ENCODE measurements at places on chromosomes 2 and 18.

DNA sequence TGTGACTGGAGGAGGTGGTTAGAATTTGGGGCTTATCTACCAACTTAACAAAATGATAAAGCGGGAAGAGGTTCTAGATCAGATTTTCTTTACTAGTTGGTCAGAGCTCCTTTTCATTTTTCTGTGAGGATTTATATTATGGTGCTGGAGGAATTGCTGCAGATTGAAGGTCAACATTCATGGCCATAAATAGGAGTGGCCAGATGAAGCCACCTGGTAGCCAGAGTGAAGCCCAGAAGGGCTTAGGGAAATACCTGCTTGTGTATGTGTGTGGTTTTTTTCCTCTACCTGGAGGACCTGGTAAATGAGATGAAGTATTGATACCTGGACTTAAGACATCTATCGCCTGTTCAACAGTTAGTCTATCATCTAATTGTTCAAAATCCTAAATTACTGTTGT is 122.9 kb upstream of the MSTN start:
- no peak for DNase-seq

DNA sequence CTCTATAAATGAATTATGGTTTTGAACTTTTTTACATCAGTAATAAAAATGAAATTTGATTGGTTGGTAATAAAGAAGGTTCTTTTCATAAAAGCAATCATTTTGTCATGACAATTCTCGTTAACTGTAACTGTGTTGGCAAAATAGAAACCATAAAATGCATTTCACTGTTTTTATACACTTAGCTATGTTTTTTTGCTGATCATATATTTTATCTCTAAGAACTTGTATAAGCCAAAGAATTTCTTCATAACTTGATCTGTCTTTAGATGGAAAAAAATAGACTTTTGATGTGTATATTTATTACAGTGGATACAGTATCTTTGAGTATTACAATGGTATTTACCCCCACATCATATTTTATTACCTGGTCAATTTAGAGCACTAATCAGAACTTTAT is 9.7 kb downstream of the MTX2 start:
- no peak for DNase-seq

- DNase-seq = no peak
These were observed 28.4 kb upstream of the MGAT4A start for GRCh38 chr2:98759338-98759737.

- DNase-seq = no peak
These were observed 12.0 kb downstream of the EXOC6B start for GRCh38 chr2:72813841-72814240.

DNA sequence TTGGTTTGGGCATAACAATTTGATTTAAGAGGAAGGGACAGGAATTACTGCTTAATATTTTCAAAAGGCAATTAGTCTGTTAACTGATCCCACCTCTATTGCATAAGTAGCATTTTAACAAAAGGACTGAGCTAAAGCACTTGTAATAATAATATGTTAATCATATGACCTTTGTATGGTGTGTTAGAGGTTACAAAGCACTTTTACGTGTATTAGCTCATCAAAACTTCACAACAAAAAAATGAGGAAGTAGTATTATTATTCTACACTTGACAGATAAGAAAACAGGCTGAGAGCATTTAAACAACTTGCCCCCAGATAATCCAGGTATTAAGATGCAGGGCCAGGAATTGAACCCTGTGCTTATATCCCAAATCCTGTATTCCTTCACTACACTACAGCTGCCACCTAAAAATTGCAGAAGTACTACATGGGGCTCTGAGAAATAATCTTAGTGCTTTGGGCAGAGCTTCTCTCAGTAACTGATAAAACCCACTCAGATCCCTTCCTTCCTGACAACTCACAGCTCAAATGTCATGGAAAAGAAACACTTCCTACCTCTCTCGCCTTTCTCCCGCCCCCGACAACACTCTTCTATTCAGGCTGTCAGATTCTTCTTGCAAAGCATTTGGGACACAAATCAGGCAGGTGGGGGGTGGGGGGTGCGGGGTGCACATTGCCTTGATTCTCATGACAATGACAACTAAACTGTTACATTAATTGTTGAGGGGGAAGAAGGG is 20.7 kb upstream of the KCTD1 start:
- no peak for DNase-seq

DNA sequence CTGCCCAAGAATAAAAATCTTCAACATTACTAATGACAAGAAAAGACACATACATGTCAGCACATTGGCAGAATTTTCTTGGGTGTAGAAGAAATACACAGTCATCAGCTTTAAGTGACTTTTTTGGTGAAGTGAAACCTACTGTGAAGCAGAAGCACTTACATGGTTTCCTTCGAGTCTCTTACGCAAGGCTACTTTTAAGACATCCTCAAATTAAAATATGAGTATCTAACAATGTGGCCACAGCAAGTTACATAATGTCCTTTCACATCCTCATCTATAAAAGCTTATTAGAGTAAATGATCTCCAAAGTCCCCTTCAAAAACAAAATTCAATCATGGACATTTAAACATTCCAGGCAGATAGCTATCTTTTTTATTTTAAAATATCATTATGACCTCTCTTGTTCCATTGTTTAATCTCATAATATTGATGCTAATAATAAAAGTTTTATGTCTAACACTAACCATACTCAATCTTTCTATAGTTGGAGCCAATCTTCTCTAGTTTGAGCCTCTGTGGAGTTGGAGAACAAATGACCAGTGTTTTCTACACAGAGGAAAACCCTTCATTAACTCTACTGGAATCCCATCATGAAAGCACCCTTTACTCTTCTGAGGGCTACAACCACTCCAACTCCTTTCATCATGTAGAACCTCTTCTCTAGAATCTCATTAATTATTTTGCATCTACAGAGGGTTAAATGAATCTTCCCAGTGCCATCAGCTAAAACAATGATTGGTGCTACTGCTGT is 182.2 kb upstream of the ZFP36L2 start:
- no peak for DNase-seq

DNA sequence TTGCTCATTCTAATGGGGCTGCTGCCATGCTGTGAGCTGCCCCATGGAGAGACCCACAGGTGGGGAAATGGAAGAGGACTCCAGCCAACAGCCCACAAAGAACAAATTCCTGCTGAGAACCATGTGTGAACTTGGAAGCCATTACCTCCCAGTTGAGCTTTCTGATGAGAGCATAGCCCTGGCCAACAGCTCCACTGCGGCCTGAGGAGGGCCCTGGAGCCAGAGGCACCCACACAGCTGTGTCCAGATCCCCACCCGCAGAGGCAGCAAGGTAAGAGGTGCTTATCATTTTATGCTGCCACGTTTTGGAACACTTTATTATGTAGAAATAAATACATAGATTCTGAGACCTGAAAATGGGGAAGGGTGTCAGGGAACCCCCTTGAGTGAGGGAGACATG is 44.2 kb upstream of the OTOS start:
- DNase-seq = no peak

DNA sequence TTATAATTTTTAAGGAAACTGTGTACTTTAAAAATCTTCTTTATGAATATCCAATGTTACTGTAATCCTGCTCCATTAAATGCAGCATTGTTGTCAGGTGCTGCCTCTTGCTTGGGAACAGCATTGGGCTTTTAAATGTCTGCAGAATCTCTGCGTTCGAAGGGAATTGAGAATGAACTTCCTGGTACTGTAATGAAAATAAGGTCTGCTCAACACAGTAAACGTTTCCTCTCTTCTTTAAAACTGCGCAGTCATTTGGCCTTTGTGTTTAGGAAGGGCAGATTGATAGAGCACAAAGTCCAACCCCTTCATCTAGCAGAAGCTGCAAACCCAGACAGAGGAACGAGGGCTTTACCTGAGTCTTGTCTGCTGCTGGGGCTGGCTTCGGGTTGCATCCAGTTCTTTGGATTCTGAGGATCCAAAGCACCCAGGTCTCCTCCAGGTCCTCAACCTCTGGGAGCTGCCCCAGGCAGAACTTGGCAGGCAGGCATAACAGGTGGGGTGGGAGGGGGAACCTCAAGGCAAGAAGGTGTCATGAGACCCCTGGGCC is 104.5 kb downstream of the UGGT1 start:
- no peak for DNase-seq

- no peak for DNase-seq
These were observed 337.9 kb upstream of the PKDCC start for GRCh38 chr2:41709702-41710599.

- no peak for DNase-seq
These were observed 178.7 kb downstream of the PDE11A start for GRCh38 chr2:177893880-177894279.

DNA sequence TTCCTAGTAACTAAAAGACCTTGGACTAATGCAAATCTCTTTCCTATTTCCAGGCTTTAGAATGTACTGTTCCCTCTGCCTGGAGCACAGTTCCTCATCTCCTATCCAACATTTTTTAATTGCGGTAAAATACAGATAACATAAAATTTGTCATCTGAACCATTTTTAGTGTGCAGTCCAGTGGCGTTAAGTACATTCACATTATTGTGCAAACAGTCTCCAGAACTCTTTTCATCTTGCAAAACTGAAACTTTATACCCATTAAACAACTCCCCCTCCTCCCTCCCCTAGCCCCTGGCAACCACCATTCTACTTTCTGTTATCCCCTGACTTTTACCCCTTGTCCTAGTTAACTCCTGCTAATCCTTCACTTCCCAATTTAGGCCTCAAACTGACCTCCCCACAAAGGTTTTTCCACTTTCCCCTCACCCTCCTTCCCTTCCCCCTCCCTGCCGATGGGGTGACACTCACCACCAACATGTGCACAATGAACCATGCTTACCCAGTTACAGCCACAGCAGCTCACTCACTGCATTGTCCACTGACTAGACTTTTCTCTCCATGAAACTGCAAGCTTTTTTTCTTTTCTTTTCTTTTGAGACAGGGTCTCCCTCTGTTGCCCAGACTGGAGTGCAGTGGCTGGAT is 54.8 kb downstream of the KIAA2012 start:
- DNase-seq = no peak

- DNase-seq = no peak
These were observed 20.7 kb upstream of the TTN start for GRCh38 chr2:178827739-178828485.

DNA sequence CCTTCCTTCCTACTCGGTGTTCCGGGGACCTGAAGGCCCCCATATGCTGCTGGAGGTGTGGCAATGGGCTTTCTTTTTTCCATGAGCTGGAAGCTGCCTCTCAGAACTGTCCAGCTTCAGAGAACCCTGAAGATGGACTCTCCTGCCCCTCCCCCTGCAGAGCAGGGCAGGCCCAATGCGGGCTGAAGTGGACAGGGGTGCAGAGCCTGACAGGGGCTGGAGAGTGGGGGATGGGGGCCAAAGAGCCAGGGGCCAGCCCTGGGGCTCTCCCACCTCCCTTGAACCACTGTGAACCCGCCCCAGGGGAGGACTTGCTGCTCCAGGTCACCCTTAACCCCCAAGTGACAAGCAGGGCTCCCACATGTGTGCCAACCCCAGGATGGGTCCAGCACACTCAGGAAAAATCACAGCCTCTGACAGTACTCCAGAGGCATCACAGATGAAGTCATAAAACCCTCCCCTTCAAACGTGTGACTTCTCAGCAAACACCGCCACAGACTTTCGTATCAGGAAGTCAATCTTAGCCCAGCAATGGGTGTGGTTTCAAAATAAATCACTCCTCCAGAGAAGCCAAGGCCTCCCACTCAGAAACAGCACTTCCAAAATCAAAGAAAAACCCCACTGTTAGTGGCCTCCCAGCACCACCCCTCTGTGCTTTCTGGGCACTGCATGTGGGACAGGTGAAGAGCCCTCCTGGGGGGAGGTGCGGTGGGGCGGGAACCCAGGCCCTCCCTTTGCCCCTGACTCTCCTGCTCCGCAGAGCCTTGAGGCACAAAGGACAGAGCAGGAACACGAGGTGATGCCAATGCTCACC is 135.8 kb downstream of the HDAC4 start:
- DNase-seq = no peak

GRCh38 chr2:235852526-235852920 is 315.7 kb downstream of the GBX2 start:
- no peak for DNase-seq

- DNase-seq = no peak
These were observed 16.0 kb upstream of the GATA6 start for GRCh38 chr18:22153428-22153827.

DNA sequence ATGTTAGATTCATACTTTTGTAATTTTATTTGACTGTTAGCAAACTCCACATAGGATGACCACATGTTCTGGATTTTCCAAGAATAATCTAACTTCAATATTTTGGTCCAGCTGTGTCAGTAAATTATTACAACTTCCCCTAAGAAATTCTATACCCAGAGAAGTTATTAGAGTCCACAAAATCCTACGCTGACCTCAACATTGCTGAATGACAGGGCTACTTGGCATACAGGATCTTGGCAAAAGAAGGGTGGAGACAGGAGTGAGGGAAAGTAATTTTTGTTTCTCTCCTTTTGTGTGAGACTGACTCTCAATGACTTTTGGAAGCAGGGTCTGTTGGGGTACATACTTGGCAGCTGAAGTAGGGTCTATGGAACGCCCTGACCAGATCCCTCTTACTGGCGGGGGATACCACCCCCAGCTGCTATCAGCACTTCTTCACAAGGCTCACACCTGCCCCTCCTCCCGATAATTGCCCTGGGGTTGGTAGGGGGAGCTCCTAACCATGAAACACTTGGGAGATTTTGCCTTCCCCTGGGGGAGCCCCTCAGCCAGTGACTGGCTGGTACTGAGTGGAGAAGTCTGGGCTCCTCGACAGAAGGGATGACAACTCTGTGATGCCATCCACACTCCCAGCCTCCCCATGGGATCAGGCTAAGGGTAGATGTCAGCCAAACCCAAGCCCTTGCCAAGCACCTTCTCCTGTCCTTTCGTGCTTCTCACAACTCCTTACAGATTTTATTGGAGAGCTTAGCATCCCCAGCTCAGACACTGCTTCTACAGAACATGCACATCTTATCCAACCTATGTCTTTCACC is 110.6 kb upstream of the FHL2 start:
- DNase-seq = no peak

GRCh38 chr2:102072741-102073140 is 69.8 kb upstream of the IL1R1 start:
- DNase-seq = no peak

DNA sequence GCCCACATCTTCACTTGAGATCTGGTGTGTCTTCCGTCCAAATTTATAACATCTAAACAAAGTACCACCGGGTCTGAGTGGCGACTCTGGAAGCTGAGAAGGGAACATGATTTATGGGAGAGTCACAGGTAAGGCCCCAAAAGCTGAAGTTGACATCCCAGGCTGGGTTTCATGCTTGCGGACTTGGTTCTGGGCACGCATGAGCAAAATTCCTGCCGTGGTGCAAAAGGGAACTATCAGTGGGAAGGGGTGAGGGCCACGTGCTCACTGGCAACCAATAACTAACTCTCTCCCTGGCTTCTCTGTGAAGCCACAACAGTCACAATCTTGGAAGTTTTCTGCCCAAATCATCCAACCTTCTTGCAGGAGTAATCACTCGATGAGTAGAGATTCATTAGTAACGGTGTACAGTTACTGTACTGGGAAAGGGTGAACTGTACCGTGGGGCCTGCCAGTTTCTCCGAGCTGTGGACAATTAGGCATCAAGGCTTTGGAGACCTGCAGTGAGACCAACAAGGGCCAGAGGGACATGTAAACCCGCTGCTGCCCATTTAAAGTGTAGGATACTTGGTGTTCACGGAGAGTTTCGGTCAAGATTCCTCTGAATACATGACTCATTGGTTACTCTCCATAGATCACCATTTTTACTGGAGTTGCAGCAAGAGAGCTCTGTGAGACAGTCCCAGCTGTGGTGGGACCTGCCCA is 69.4 kb upstream of the ASB18 start:
- no peak for DNase-seq

- DNase-seq = no peak
These were observed 150.2 kb downstream of the PARD3B start for GRCh38 chr2:204695506-204695905.
